ENCODE measurements at places on chromosomes 6 and 20.

GRCh38 chr6:87907521-87907920 lies 140.1 kb upstream of the SPACA1 start:
- DNase-seq: peak; percentile 84

DNA sequence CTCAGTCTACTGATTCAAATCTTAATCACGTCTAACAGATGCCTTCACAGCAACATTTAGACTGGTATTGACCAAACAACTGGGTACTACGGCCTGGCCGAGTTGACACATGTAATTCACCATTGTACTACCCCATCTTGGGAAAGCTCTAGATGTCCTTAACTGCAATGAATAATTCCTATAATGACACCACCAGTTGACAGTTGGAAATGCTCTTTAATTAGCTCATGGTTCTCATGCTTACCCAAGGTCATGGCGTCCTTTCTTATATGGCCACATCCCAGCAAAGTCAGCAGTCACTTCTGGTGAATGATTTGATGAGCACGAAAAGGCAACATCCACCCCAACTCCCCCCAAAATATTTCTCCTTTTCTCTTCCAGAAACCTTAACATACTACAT lies 150.9 kb downstream of the MYLK4 start:
- DNase-seq: no peak

GRCh38 chr6:15403094-15403755 lies 157.4 kb downstream of the JARID2 start:
- DNase-seq: no peak

GRCh38 chr6:115947966-115948541 lies 112.6 kb downstream of the FRK start:
- no peak for DNase-seq

GRCh38 chr20:57097245-57097915 lies 169.1 kb downstream of the BMP7 start:
- DNase-seq: no peak

DNA sequence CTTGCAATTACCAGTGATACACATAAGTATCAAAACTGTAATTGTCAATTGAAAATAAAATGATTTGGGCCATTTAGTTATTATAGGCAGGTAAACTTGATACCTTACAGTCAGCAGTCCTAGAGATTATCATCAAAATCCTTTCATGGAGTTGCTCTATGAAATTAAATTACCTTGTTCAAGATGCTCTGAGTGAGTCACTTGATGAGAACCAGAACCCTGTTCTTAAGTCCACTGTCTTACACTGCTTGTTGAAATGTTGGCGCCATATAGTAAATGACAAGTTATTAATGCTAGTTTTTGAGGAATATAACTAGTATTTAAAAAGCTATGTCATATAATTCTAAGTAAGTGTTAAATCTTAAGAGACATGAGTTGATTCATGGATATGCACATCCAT lies 37.2 kb upstream of the BAG2 start:
- DNase-seq: no peak

GRCh38 chr6:19845266-19846041 lies 8.3 kb downstream of the ID4 start:
- DNase-seq: no peak

DNA sequence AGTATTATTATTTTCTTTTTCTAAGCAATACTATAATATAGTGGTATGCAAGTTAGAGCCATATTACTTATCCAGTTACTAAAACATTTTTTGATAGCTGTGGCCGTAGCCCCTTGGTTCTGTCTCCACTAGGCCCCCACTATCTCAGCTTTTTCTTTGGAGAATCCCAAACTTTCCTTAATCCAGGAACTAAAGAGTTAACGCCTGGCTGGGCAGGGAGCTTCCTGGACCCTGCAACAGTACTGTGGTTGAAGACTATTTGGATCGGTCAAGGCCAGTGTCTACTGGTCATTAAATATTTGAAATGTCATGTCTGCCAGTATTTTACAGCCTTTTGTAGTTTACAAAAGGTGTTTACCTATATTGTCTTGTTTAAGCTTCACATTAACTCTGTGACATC lies 20.0 kb upstream of the TRERF1 start:
- DNase-seq: no peak

GRCh38 chr6:170529839-170530469 lies 23.2 kb downstream of the PSMB1 start:
- peak; percentile 47 for DNase-seq

- no peak for DNase-seq
These were observed 131.6 kb downstream of the PHACTR3 start for GRCh38 chr20:59735917-59736316.

- DNase-seq: peak; percentile 56
These were observed 6.7 kb upstream of the VNN2 start for GRCh38 chr6:132764370-132764769.

GRCh38 chr6:90982051-90982450 lies 395.2 kb upstream of the MAP3K7 start:
- no peak for DNase-seq

GRCh38 chr6:137832110-137832509 lies 34.9 kb upstream of the TNFAIP3 start:
- DNase-seq: peak; percentile 85

GRCh38 chr20:10641893-10642292 lies 31.9 kb downstream of the JAG1 start:
- no peak for DNase-seq

DNA sequence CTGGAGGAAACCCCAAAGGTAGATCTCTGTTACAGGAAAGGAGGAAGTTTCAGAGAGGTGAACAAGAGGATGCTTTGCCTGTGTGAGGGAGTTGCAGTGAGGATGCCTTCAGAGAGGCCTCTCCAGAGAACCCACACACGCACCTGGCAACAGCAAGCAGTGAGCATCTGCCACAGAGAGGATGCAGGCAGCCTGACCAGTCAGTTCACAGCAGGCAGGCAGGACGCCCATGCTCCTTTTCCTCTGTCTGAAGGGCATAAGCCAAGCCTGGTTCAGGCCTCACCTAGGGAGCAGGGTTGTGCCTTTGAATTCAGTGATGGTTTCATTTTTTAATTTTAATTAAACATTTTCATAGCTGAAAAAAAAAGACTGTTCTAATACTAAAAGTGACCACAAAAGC lies 346.0 kb upstream of the MARCKS start:
- DNase-seq: no peak

- DNase-seq: no peak
These were observed 9.3 kb upstream of the OGFRL1 start for GRCh38 chr6:71279321-71279720.

DNA sequence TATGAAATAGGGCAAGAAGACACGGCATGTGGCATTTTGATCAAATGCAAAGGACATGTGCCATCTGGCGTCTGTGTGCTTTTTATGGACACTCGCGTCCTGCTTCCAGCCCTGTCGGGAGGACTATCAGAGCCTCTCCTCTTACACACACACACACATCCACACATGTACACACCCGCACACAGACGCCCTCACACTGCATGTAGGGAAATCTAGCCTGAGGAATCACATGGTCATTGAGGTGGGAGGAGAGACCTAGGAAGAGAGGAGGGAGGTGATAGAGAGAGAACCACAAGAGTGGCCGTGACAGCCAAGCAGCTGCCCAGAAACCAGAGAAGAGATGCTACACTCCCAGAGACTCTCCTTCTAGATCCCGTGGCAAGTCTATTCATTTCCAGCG lies 105.9 kb upstream of the CDYL start:
- no peak for DNase-seq

- no peak for DNase-seq
These were observed 96.4 kb downstream of the MOXD1 start for GRCh38 chr6:132304891-132305305.

- no peak for DNase-seq
These were observed 977 bp downstream of the TNXB start for GRCh38 chr6:32108094-32108627.

DNA sequence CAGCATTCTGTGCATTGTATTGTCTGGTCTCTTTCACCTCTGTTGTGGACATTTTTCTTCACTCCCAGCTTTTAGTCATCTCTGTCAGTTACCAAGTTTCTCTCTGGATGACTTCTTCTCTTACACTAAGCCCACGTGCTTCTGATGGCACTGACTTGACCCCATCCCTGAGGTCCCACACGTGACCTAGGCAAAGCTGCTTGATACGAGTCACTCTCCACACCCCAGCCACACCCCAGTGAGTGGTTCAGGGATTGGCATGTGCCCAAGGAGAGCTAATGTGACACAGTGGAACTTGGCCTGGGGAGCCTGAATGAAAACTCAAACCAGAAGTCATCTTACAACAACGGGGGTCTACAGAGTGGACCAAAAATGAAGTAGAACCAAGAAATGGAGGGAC lies 32.2 kb downstream of the HTR1E start:
- DNase-seq: no peak

DNA sequence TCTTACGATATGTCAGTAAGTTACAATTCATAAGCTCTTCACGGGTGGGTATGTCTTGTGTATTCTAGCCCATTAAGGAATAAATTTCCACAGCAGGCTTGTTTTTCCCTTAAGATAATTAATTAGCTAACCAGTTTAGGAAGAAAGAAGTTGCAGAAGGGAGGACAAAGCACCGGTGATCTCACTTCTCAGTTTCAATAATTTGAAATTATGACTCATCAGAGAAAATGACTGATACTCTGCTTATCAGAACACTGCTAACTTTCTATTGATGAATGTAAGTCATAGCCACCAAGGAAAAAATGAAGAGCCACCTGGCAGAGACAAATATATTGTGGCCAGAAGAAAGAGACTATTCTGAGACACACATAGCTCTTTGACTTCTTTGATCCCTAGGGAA lies 35.0 kb upstream of the ENTPD6 start:
- DNase-seq: no peak

DNA sequence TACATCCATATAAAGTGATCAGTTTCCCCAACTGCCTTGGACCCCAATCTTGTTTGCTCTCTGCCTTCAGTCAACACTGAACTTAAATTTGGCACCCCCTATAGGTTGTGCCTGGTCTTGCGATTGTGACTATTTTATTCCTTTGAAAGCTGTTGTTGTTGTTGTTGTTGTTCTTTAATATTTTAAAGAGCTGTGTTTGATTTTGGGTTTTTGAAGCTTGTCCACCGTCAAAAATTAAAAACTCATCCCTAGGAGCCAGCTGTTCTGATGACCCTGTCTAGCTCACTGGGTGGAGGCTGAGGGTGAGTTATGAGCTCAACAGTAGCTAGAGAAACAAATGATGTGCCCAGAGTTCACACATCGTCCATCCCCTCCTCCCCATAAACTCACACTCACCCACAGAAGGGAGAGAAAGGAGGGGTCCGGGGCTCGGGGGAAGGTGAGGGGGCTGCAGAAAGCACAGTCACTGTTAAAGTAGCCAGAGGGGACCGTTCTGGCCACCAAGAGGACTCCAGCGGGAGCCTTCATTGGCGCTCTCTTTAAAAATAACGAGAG lies 4.0 kb downstream of the SIM1 start:
- no peak for DNase-seq

DNA sequence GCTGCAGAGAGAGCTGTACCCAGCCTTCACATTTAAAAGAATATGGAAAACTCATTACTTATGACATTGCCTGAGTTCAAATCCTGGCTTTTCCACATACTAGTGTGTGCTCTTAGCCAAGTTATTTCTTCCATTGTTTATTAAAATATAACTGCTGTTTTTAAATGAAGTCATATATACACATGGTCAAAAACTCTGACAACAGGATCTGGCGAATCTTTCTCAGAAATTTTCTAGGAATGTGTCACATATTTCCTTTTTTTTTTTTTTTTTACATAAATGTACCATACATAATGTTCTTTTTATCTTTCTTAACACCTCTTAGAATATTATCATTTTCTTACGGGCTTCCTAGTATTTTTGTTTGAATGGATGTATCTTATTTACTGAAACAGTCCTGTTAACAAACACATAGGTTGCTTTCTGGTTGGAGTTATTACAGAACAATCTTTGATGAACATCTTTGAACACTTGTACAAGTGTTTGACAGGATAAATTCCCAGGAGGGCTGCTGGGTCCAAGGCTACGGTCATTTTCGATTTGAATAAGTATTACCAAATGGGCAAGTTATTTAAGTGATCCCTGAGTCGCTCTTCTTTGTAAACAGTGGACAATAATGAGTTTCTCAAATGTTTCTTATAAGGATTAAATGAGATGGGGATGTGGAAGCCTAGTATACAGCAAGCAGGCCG lies 1.6 kb upstream of the SNX9 start:
- no peak for DNase-seq

- DNase-seq: no peak
These were observed 22.7 kb upstream of the FBXL4 start for GRCh38 chr6:98970469-98970868.

- no peak for DNase-seq
These were observed 12.2 kb downstream of the TCFL5 start for GRCh38 chr20:62849431-62849830.

DNA sequence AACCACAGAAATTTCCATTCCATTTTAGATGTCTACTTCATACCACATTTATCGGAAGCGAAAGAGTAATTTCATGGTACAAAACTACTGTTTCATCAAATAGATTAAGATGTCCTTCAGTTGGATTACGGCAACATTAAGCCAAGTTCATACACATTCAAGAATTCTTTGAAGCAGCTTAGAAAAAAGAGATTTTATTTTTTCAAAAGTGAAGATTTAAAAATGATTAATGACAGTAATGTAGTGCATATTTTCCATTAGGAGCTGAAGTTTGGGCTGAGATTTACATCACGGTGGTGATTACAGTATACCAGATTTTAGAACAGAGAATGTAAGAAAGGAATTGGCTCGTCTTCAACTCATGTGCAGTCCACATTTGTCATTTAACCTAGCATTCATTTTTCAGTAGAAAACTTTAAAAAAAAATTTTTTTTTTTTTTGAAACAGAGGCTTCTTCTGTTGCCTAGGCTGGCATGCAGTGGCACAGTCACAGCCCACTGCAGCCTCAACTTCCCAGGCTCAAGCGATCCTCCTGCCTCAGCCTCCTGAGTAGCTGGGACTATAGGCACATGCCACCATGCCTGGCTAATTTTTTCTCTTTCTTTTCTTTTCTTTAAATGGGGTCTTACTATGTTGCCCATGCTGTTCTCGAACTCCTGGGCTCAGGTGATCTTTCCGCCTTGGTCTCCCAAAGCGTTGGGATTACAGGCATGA lies 1.9 kb downstream of the SYNJ2 start:
- peak; percentile 53 for DNase-seq

- no peak for DNase-seq
These were observed 230.1 kb downstream of the SYNDIG1 start for GRCh38 chr20:24699321-24700165.

DNA sequence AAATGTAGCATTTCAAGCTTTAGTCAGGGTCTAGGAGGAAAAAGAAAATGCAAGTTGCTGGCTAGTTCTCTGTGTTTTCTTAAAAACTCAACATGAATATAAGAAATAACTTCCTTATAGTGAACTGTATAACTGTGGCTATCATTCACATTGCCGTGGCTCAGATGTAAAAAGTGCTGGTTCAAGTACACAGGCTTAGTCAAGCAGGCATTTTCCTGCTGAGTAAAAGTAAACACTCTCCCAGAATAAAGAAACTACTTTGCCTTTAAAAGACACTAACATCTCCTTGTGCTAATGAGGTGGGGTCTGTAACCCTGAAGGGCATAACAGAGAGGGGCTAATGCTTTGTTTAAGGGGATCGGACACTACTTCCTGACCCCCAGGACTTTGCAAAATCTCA lies 3.3 kb downstream of the ATP5F1E start:
- DNase-seq: no peak

DNA sequence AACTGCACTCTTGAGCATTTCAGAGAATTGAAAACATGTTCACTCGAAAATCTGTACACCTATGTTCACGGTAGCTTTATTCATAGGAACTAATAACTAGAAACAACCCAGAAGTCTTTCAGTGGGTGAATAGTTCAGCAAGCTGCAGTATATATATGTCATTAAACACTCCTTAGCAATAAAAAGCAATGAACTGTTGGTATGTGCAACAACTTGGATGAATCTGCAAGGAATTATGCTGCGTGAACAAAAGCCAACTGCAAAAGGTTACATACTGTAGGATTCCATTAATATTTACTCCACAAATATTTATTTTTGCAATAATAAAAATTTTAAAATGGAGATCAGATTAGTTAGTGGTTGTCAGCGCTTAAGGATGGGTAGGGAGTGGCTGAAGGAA lies 22.1 kb upstream of the FKBP1A start:
- DNase-seq: no peak
